ENCODE measurements at places on chromosomes 4 and X.

GRCh38 chrX:13864264-13864663, 47.4 kb upstream of the GPM6B start:
- no peak for DNase-seq

DNA sequence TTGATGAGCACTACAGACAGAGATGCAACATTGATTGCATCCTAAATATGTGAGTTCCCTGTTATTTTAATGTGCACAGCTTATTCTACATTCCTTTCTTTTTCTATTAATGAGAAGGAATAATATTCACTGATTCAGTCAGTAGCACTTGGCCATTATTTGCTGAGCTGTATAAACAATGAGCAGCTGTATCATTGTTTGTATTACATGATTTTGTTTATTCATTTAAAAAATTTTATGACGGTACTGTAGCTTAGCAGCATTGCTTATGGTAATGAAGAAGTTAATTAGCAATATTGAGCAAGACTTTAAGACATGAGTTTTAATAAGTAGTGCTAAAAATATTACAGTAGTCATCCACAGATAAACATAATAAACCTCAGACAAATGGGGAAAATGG, 582.0 kb downstream of the ADGRL3 start:
- no peak for DNase-seq

GRCh38 chr4:42310358-42310757, 86.9 kb upstream of the SHISA3 start:
- DNase-seq: no peak

GRCh38 chr4:72084587-72085011, 52.8 kb downstream of the NPFFR2 start:
- DNase-seq: no peak

DNA sequence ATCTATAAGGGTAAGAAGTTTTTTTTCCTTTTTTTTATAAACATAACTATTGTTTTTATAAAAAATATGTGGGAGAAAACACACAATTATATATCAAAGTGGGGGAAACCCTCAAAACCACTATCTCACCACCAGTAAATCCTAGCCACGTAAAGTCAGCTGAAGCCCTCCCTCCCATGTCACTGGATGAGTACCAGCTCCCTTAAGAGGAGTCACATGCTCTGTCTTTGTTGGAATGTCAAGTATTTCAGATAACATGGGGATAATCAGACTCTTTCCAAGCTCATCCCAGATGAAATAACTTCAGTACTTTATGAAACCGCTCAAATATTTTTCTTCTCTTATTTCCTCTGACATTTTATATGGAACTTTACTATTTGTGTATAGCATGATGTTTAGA, 2.4 kb downstream of the MYOZ2 start:
- no peak for DNase-seq

DNA sequence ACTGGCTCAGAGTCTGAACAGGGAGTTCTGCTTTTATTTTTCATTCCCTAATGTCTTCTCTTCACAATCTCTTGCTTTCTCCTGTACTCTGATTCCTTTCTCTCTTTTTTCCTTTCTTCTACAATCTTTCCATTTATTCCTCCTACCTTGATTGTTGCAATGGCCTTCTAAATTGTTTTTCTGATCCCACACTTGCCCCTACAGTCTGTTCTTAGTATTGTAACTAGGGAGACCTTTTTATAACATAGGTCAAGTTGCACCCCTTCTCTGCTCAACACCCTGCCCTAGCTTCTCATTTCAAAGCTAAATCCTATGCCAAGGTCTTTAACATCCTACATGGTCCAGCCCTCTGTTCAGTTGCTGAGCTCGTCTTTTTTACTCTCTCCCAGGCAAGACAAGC, 277.9 kb downstream of the GBA3 start:
- DNase-seq: no peak

DNA sequence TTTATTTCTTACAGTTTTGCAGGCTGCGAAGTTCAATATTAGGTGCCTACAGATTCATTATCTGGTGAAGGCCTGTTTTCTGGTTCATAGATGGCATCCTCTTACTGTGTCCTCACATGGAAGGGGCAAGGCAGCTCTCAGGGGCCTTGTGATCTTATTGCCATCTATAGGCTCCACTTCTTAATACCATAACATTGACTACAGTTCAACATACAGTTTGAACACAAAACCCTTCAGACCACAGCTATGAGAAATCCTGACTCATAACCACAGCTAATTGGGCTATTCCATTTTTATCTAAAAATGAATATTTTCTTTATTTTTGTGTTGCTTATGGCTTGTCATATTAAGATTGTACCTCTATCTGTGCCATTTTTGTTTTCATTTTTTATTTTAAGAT, 72.3 kb downstream of the STAG2 start:
- no peak for DNase-seq

DNA sequence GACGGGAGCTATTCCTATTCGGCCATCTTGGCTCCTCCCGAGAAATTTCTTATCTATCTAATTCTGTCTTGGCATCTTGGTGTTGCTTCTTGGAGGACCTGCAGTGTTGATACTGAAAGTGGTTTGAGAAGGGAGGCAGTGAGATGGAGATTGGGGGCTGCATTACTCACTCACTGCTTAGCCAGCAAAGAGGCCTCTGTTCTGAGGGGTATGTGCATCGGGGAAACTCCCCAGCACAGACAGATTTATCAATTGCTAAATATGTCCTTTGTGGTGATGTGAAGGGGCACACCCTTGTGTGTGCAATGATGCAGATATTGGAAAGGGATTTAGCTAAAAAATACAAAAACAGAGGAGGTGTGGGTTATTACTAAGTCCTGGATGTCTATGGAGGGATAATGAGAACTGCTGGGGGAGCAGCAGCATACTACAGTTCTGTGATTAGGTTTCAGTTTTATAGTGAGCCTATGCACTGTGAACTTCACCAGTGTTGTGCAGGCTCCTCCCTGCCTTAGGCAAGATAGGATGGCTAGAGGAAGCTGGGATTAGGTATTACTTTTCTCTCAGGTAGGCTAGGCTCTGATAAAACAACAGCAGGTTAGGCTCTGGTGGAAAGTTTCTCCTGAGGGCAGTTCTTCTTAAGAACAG, 279.0 kb downstream of the HS3ST1 start:
- DNase-seq: no peak

GRCh38 chr4:113745711-113746110, 15.8 kb downstream of the CAMK2D start:
- DNase-seq: no peak

DNA sequence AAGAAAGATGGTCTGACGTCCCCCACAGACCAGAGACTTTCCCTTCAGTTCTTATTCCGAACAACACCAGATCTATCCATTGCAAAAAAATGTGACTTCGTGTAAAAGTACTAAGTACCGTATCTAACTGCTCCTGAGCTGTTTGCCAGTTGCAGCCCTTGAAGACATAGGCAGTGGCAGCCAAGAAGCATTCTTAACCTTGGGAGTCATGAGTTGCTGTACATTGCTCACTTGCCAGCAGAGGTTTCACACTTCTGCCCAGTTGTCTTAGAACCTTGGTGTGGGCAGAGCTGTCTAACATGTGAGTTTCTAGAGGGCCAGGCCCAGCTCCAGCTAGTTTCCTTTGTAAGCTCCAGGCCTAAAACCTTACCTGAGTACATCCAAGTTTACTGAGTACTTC, 10.5 kb upstream of the CHRDL1 start:
- no peak for DNase-seq

DNA sequence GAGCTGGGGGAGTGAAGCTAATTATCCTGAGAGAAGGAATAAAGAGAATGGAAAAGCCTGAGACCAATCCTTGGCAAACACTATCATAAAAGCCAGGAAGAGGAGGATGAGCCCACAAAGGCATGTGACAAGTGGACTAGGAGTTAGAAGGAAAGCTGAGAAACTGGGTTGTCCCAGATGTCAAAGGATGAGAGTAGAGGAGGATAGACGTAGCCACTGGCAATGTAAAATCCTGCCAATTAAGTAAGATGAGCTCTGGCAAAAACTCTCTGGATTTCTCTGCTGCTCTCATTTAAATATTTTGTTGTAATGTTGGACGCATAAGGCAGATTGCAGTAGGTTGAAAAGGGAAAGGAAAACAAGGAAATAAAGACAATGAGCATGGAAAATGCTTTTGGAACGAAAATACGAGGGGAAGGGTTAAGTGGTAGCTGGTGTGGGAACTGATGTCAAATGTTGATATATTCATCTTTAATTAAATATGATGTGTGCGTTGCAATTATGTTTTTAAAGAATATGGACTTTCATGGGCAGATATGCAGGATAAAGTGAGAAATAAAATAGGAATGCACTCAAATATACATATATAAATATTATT, 14.2 kb upstream of the VEGFC start:
- no peak for DNase-seq

DNA sequence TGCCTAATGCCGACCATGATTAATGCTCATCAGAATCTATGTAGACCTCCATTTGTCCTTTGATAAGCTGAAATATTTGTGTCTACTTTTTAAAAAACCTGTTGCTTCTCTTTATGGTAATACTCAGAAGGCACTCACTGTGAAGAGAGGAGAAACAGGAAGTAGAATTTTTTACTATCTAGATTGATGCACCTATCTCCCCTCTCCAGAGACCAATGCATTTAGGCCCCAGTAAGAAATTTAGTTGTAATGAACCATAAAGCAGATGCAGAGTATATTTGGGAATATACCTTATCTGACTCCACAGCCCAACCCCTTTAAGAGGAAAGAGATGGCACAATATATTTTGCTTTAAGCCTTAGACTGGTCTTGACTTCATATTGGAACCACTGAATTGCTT, 11.1 kb downstream of the TBL1X start:
- no peak for DNase-seq

DNA sequence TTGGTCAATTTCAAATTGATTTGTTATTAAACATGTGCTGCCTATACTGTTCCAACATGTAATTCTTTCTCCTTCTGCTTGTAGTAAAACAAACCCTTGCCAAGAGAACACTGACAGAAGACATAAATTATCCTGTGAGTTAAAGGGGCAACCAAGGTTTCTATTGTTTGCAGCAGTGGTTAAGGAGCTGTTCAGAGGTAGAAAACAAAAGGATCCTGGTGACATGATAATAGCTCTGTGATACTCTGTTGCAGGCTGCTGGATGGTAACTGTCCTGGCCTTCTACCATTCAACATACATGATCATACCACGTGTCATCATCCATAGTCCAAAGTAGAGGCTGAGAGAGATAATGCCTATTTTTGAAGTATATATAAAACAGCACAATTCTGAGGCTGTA, 75.8 kb upstream of the F9 start:
- DNase-seq: no peak

GRCh38 chr4:160026721-160027120, 923.8 kb downstream of the RAPGEF2 start:
- no peak for DNase-seq

GRCh38 chr4:153927451-153927850, 138.6 kb upstream of the SFRP2 start:
- no peak for DNase-seq

GRCh38 chr4:56637791-56638190, 43.3 kb downstream of the HOPX start:
- DNase-seq: no peak

DNA sequence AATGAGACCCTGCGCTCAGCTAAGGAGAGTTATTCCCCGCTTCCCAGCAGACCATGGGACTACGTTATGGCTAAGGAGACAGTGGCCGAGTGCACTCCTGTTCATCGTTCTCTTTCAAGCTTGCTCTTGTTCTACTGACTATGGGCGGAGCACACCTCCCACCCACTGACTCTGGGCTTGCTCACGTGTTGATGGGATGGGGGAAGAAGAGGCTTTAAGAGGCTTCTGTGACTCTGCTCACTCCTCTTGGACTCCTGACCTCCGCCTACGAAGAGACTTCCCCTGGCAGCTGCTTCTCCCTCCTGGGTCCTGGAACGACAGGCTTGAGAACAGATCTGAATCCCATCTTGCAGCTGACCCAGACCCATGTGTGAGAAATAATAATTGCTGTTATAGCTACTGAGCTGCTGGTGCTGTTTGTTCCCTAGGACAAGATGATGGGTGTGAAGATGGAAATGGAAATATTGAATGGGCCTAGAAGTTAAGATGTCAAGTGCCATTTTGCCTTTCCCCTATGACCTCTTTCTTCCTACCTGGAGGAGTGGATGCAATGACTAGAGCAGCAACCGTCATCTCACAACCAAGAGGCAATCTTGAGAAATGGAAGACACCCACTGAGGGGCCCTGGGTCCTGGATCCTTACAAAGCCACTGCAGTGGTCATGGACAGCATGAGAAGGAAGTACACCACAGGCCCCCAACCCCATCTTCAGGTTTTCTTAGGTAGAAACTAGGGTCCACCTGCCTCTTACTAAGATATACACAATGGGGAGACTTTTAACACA, 38.7 kb upstream of the IRAK1 start:
- DNase-seq: no peak

DNA sequence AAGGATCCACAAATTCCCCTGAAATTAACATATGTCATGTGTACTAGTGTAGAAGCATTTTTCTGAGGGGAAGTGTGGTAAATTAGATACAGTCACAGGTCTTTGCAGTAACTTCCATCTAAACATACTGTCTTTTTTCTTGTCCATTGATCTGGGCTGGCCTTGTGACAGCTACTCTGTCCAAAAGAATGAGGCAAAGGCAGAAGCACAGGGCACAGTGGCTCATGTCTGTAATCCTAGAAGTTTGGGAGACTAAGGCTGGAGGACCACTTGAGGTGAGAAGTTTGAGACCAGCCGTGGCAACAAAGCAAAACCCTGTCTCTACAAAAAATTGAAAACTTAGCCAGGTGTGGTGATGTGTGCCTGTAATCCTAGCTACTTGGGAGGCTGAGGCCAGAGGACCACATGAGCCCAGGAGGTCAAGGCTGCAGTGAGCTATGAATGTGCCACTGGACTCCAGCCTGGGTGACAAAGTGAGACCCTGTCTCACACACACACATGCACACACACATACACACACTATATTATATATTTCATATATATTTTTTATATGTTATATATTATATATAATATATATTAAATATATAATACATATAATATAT, 47.6 kb downstream of the HAND2 start:
- no peak for DNase-seq

GRCh38 chrX:70907900-70908299, 611 bp downstream of the TEX11 start:
- DNase-seq: no peak

DNA sequence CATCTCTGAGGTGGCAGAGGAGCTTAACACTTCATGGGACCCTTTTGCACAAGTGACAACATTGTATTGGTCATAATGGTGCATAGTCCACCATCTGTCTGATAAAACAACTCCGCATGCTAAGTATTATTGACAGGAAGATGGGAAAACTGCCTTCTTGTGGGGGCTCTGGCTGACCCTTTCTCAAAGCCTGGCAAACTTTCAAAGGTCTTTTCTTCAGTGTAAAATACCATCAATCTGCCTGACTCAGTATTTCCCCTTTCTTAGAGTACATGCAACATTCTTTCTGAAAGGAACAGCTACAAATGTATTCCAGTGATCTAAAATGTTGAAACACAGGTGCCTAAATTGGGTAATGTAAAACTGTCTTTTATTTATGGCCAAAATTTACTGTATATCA, 89.1 kb downstream of the NAA11 start:
- no peak for DNase-seq

- DNase-seq: no peak
These were observed 586 bp downstream of the HERC5 start for GRCh38 chr4:88457307-88458103.

All from stimulated activated CD4-positive, alpha-beta T cell treated with anti-CD3 and anti-CD28 coated beads, Interleukin-1b, Interleukin-23, amount 100 ng/mL, for 1 hour (primary cell).